ENCODE measurements at places on chromosomes 5 and 9. TPM values are rescaled to one million over a fixed set of nuclear protein-coding genes. Genes with fewer than 3 reads are reported as not detected.

The PCDHB3 gene
- not detected for total RNA-seq

The OTULINL gene
- total RNA-seq, result 14.0 TPM

The PTRH1 gene
- total RNA-seq, result 28.8 TPM

The TAL2 gene
- total RNA-seq, result not detected

The LEAP2 gene
- total RNA-seq, result 3.9 TPM

The SYK gene
- 0.08 TPM for total RNA-seq

The PCDH12 gene
- 1.0 TPM for total RNA-seq

The FOXD4 gene
- total RNA-seq, result 0.30 TPM

The FRMD3 gene
- 0.19 TPM for total RNA-seq

The KIF4B gene
- 0.04 TPM for total RNA-seq

The FAM163B gene
- not detected for total RNA-seq
